Tongue (tissue), 3 donors: ENCODE measurements at places on chromosomes 5 and 9. TPM values are rescaled to one million over a fixed set of nuclear protein-coding genes. Genes with fewer than 3 reads are reported as not detected.

The HAVCR2 gene
- 2.8 TPM for total RNA-seq

The GPR151 gene
- not detected for total RNA-seq

The PCDHB7 gene
- total RNA-seq: 3.3 TPM

The IPO11 gene
- 38.9 TPM for total RNA-seq
